ENCODE measurements at places on chromosomes 1 and 21. TPM values are rescaled to one million over a fixed set of nuclear protein-coding genes. Genes with fewer than 3 reads are reported as not detected.

DNA sequence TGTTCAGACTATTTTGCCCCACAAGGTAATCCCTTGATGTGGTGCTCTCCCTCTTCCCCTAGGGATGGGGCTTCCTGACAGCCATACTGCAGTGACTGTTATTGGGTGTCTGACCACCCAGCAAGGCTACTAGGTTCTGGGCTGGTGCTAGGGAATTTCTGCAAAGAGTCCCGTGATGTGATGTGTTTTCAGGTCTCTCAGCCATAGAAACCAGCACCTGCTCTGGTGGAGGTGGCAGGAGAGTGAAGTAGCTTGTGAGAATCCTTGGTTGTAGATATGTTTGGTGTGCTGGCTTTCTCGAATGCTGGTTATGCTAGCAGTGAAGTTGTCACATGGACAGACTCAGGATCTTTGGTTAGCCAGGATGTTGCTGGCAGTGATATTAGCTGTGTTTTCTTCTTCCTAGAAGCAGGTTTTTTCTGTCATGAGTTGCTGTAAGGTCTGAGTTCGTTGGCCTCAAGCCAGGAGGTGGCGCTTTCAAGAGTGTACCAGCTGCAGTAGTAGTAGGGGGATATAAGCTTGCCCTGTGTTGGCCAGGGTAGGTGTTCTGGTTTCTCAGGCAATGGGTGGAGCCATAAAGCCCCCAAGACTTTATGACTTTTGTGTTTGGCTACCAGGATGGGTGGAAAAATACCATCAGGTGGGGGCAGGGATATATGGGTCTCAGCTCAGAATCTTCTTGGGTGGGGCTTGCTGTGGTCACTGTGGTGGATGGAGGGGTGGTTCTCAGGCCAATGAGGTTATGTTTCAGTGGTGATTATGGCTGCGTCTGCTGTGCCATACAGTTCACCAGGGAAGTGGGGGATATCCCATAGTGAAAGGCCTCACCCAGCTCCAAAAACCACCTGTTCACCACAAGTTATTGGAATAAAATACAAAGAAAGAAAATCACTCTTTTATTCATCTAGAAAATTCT, 1112.3 kb downstream of the KCNT2 start:
- no peak overlapping the region for H3K27ac ChIP-seq
- no peaks in the 10 kb centered on the region for H3K36me3 ChIP-seq
- DNase-seq: no peak
- H3K4me1 ChIP-seq: no peaks in the 10 kb centered on the region
- no peaks in the 10 kb centered on the region for H3K27me3 ChIP-seq
- H3K4me3 ChIP-seq: no peak overlapping the region

Gene ENTREP3
- polyA plus RNA-seq: 10.3 TPM

- H3K27ac ChIP-seq: no peak overlapping the region
- H3K27me3 ChIP-seq: no peaks in the 10 kb centered on the region
- H3K4me3 ChIP-seq: no peak overlapping the region
- H3K4me1 ChIP-seq: no peaks in the 10 kb centered on the region
- DNase-seq: no peak
- H3K36me3 ChIP-seq: no peaks in the 10 kb centered on the region
Observed at GRCh38 chr1:152795686-152796085, 835 bp upstream of the LCE1D start.

DNA sequence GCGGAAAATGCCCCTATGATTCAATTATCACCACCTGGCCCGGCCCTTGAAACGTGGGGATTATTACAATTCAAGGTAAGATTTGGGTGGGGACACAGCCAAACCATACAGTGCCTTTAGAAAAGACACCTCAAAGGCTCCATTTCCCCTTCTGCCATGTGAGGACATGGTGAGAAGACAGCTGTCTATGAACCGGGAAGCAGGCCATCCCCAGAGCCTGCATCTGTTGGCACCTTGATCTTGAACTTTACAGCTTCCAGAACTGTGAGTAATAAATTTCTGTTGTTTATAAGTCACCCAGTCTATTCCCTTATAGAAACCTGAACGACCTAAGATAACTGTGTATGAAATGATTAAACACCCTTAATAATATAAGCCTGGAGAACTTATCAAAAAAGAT, 61.6 kb downstream of the KIFAP3 start:
- no peaks in the 10 kb centered on the region for H3K4me1 ChIP-seq
- H3K36me3 ChIP-seq: no peaks in the 10 kb centered on the region
- no peaks in the 10 kb centered on the region for H3K27me3 ChIP-seq
- no peak overlapping the region for H3K4me3 ChIP-seq

Gene SYTL1
- 10.9 TPM for polyA plus RNA-seq

Gene EXO1
- 2.0 TPM for polyA plus RNA-seq

- H3K4me3 ChIP-seq: no peak overlapping the region
- H3K4me1 ChIP-seq: no peaks in the 10 kb centered on the region
- peaks cover 3% of the 10 kb centered on the region for H3K27me3 ChIP-seq
Observed at GRCh38 chr21:34649400-34649799, 19.4 kb upstream of the CLIC6 start.

GRCh38 chr1:35557118-35557610, at the start of gene KIAA0319L:
KIAA0319L (minus strand) TSS chr1:35557403; CDS start chr1:35554491, 2,912 bp downstream.
- peak within 1 kb of the TSS; percentile 97 for H3K27ac ChIP-seq
- peak; percentile 89 for DNase-seq
- H3K27me3 ChIP-seq: no peaks in the 10 kb centered on the region
- no peaks in the 10 kb centered on the region for H3K36me3 ChIP-seq
- peaks cover 28% of the 10 kb centered on the region for H3K4me1 ChIP-seq
- peak within 1 kb of the TSS; percentile 57 for H3K4me3 ChIP-seq

- peak; percentile 25 for DNase-seq
- H3K27me3 ChIP-seq: peaks cover 32% of the 10 kb centered on the region
- H3K27ac ChIP-seq: no peak within 1 kb of the TSS
- no peaks in the 10 kb centered on the region for H3K36me3 ChIP-seq
- no peaks in the 10 kb centered on the region for H3K4me1 ChIP-seq
- no peak within 1 kb of the TSS for H3K4me3 ChIP-seq
Observed at GRCh38 chr1:161258439-161259344, at the start of gene PCP4L1. PCP4L1 (plus strand) TSS chr1:161258745; CDS start chr1:161258975, 230 bp downstream.

Gene LY9
- polyA plus RNA-seq: 0.27 TPM

DNA sequence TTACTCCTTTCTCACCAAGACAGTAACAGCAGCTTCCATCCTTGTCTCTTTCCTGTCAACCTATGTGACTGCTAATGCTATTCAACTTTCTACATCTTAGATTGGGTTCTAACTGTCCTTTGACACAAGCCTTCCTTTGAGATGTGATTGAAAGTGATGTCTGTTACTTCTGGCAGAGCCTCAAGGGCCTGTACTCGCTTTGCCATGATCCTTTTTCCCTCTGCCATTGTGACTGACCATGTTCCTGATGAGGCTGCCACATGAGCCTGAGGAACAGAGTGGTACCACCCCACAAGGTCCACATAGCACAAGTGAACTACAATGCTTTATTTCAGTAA, 138.8 kb upstream of the RAB4A start:
- no peaks in the 10 kb centered on the region for H3K4me1 ChIP-seq
- H3K27me3 ChIP-seq: peaks cover 9% of the 10 kb centered on the region
- no peak overlapping the region for H3K27ac ChIP-seq
- DNase-seq: no peak

Gene CFAP74
- 6.0 TPM for polyA plus RNA-seq

GRCh38 chr1:183319051-183319450, 99.1 kb downstream of the NMNAT2 start:
- H3K36me3 ChIP-seq: no peaks in the 10 kb centered on the region
- H3K27me3 ChIP-seq: no peaks in the 10 kb centered on the region
- H3K4me3 ChIP-seq: no peak overlapping the region
- no peak for DNase-seq
- H3K4me1 ChIP-seq: no peaks in the 10 kb centered on the region
- H3K27ac ChIP-seq: no peak overlapping the region

Gene SERINC2
- 8.3 TPM for polyA plus RNA-seq

- no peaks in the 10 kb centered on the region for H3K36me3 ChIP-seq
- peaks cover 10% of the 10 kb centered on the region for H3K4me1 ChIP-seq
- H3K27me3 ChIP-seq: peaks cover 20% of the 10 kb centered on the region
- no peak overlapping the region for H3K27ac ChIP-seq
- no peak for DNase-seq
- H3K4me3 ChIP-seq: no peak overlapping the region
Observed at GRCh38 chr1:1041092-1041523, 21.2 kb downstream of the AGRN start.

- H3K4me3 ChIP-seq: no peak overlapping the region
- no peaks in the 10 kb centered on the region for H3K27me3 ChIP-seq
- H3K27ac ChIP-seq: no peak overlapping the region
- no peaks in the 10 kb centered on the region for H3K4me1 ChIP-seq
Observed at GRCh38 chr1:42943166-42943565, 15.5 kb downstream of the SLC2A1 start.

Gene ZNF687
- 18.5 TPM for polyA plus RNA-seq

DNA sequence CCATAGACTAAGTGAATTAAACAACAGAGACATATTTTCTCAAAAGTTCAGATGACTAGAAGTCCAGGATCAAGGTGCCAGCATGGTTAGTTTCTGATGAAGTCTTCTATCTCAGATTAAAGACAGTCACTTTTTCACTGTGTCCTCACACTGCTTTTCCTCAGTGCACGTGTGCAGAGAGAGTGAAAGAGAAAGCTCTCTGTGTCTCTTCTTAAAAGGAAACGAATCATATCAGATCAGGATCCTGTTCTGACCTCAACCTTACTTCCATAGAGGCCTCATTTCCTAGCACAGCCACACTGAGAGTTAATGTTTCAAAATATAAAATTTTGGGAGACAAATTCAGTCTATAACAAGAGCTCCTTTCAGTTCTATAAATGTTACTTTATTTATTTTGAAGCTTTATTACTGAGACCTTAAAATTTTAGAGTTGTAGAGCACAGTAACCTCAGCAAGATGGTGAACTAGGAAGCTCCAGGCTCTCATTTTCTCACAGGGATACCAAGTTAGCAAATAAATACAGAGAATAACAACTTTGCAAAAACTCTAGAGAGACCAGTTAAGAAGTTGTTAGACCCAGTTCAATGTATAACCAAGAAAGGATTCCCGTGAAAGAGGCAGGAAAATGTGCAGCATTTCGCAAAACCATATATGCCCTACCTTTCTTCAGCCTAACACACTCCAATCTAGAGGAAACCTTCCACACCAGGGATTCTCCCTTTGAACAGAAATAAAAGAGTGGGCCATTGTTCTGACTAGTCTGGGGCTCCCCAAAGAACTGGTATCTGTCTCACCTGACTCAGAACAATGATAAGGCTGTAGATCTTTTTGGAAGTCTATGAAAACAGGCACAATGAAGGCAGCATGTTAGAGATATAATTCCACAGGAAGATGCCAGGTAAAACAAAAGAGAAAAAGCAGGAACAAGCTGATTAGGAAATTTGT, 372.2 kb downstream of the MRPL39 start:
- H3K36me3 ChIP-seq: no peaks in the 10 kb centered on the region
- no peak overlapping the region for H3K4me3 ChIP-seq
- H3K4me1 ChIP-seq: no peaks in the 10 kb centered on the region
- H3K27ac ChIP-seq: no peak overlapping the region
- DNase-seq: no peak

DNA sequence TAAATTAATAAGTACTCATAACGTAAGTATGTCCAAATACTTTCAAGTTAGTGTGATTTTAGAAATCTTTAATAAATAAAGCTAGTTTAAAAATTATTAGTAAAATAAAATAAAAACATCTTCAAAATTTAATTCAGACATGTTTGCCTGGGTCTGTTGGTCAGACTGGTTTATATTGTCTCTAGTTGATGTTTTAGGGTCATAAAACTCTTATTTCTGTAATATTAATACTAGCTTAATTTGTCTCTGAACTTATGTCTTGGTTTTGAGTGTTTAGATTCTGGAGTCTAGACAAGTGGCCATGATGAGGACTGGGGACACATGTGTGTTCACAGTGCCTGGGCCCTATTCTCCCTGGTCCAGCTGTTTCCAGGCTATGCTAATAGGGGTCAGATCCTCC, 184.5 kb upstream of the TNR start:
- H3K27ac ChIP-seq: no peak overlapping the region
- H3K36me3 ChIP-seq: no peaks in the 10 kb centered on the region
- DNase-seq: no peak
- no peak overlapping the region for H3K4me3 ChIP-seq
- H3K27me3 ChIP-seq: no peaks in the 10 kb centered on the region

DNA sequence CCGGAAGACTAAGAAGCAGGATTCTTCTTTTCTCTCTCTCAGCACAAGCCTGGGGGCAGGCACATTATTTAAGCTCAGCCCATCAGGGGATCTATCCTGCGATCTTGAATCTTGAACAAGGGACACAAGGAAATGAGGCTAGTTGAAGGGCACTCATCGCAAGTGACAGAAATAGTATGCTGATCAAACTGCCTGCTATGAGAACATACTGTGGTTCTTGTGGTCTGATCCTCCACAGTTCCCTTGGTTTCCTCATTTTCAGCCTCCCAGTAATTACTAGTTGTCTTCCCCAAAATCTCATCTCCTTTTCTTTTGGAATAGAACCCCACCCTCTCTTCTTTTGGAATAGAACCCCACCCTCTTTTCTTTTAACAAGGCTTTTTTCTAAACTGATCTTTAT, 6.5 kb downstream of the ANKRD45 start:
- no peaks in the 10 kb centered on the region for H3K4me1 ChIP-seq
- H3K27me3 ChIP-seq: no peaks in the 10 kb centered on the region

- no peaks in the 10 kb centered on the region for H3K36me3 ChIP-seq
- no peaks in the 10 kb centered on the region for H3K4me1 ChIP-seq
- H3K4me3 ChIP-seq: no peak overlapping the region
- H3K27me3 ChIP-seq: no peaks in the 10 kb centered on the region
- no peak for DNase-seq
Observed at GRCh38 chr1:157798211-157798610, 21.3 kb upstream of the FCRL2 start.

DNA sequence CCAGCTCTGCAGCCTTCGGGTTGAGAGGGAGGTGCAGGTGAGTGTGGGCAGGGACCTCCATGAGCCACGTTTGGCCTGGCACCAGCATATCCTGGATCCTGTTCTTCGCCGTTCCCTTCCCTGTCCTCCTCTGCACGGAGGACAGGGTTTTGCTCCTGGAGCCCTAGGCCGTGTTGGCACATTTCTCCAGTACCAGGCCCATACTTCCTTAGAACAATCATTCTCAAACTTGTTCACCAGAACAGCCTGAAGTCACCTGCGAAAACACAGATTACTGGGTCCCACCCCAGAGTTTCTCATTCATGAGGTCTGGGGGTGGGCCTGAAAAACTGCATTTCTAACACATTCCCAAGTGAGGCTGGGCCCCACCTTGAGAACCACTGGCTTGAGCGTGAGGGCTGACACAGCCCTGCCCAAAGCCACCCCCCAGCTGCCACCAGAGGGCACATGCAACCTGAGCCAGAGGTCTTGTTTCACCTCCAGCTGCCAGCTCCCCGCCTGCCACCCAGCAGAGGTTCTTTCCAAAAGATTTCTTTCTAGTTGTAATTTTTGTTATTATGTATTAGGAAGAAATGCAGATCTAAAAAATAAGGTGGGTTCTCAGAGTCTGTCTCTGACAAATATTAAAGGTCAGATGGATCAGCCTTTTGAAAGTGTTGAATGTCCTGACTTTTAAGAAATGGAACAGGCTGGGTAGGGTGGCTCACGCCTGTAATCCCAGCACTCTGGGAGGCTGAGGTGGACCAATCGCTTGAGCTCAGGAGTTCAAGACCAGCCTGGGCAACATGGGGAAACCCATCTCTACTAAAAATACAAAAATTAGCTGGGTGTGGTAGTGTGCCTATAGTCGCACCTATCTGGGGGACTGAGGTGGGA, 39.6 kb upstream of the LDLRAP1 start:
- H3K36me3 ChIP-seq: peaks cover 5% of the 10 kb centered on the region
- H3K4me3 ChIP-seq: no peak overlapping the region
- no peak overlapping the region for H3K27ac ChIP-seq
- no peaks in the 10 kb centered on the region for H3K27me3 ChIP-seq

Gene MRTO4
- polyA plus RNA-seq: 51.1 TPM

- peaks cover 19% of the 10 kb centered on the region for H3K4me1 ChIP-seq
- H3K36me3 ChIP-seq: no peaks in the 10 kb centered on the region
- H3K27me3 ChIP-seq: no peaks in the 10 kb centered on the region
- DNase-seq: no peak
- no peak overlapping the region for H3K4me3 ChIP-seq
Observed at GRCh38 chr21:42037516-42037915, 27.4 kb upstream of the ZBTB21 start.

Measured in adrenal gland (tissue), 19 donors.